ENCODE measurements at places on chromosomes 3 and 15.

DNA sequence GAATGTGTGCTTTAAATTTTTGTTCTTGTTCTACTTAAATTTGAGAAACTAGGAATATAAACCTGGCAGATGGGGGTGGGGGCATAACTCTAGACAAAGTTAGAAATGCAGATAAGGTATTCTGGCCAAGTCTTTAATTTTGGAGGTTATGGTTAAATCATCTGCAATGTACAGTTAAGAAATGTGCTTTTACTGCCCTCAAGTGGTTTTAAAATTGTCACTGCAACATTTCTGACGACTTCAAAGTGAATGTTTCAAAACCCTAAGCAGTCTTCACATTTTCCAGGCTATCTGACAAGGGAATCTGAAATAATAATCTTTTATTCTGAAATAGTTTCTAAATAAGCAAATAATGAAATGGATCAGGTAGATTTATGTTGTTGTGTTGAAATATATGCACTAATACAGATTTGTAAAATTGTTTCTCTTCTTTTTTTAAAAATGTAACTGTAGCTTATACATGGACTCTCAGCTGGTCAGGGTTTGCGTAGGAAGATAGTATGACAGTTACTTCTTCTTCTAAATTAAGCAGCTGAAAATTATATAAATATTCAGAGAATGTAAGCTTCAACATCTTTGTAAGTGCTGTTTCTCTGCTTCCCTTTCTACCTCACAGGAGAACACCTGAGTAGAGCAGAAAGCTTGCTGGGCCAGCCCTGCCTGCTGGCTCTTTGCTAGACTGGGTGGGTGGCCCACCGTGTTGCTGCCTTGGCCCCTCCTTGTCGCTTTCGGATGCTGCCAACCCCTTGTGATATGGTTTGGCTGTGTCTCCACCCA lies 45.0 kb downstream of the SUCNR1 start:
- DNase-seq, result peak; percentile 12

DNA sequence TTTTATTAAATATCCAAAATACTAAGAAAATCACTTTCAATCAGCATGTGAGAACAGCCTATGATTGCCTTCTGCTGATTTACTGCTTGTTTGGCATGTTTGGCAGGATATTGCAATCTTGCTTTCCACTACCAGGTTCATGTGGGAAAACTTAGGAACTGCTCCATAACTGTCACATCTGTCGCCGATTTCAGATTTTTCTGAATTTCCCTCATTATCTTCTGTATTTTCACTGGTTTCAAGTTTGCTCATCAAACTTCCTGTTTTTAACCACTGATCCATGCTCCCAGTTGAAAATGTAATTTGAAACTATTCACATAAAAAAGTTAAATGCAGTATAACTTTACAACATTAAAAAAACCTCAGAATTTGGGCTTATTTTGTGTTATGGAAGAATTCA lies 93.0 kb downstream of the NFKBIZ start:
- DNase-seq, result no peak

- no peak for DNase-seq
Measured at GRCh38 chr3:86967062-86967461, 23.9 kb downstream of the VGLL3 start.

DNA sequence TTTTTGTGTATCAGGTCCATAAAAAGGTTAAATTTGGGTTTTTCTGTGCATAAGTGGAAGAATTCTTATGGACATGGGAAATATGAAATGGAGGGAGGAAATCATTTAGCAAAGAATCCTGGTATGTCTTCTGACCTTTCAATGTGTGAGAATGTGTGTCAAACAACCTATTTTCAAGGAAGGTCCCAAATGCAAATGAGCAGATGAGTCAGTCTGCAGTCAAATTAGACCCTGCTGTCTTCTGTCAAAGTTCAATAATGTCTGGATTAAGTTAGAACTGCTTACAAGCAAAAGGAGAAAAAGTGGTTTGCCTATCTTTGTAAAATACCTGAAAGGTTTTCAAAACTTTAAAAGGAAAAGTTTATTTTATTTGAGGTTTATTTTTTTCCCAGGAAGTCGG lies 15.3 kb downstream of the FBN1 start:
- DNase-seq, result no peak

- DNase-seq, result no peak
Measured at GRCh38 chr3:161208931-161209330, 12.2 kb upstream of the NMD3 start.

All from GDM1 (cell line).